Epithelial cell of prostate (primary cell): ENCODE measurements at places on chromosomes 12 and 14.

DNA sequence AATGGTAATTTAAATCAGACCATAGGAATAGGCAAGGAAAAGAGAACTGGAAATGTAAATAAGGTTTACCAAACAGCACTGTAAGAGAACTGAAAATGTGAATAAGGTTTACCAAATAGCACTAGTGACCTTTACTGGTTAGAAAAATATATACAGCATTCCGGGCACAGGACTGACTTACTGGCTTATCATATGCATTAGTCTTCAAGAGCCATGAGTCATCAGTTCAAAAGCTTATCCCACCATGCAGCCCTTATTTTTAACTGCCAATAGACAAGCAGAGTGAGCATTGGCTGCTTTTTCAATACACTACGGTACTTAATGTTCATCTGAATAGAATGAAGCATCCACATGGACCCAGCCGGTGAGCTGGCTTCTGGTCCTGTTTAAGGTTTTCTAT is 13.0 kb upstream of the NELL2 start:
- DNase-seq, result no peak

DNA sequence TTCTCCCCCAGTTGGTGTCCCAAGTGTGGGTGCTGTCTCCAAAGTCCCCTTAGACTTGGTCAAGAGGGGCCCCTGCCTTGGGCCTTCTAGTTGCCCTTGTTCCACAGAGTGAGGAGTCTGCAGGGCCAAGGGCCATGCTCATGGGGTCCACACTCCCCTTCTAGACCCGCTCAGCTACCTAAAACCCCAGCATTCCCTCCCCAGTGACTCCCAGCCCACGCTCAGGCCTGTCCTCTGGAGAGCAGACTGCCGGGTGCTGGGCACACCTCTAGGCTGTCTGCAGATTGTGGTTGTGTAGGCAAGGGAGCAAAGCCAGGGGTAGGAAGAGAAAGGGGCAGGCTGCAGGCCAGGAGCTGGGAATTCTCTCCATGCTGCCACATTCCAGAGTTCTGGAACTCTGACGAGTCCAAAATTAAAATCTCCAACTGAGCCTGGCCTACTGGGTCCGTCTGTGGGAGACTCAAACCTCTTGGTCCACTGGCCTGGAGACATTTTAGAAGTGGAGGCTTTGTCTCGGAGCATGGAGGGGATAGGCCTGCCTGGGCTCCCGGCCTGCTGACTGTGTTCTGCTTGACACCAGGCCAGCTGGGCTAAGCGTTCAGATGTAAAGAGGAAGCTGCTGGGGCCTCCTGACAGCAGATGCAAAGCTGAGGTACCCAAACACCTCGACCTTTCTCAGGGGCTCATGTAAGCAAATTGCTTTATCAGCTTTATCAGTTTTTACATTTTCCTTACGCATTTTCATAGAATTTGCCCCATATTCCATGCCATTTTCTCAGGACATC is 13.7 kb upstream of the KRT5 start:
- no peak for DNase-seq

DNA sequence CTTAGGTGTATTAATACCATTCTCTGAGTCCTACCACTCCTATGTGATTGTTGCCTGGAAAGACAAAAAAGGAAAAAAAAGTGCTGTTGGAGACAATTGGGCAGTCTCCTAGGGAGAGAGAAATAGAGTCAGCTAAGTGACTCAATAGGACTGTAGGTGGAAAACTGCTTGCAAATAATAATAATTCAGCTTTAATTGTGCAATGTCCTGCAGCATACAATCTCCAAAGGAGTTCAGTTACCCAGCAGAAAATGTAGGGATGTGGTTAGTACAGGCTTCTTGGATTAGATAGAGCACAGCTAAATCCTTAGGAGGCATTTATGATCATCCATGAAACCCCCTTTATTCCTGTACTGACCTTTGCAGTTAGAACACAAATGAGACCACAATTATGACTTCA is 3.0 kb upstream of the SRSF9 start:
- DNase-seq, result no peak

GRCh38 chr14:68662392-68662791 is 130.5 kb downstream of the ZFP36L1 start:
- no peak for DNase-seq

DNA sequence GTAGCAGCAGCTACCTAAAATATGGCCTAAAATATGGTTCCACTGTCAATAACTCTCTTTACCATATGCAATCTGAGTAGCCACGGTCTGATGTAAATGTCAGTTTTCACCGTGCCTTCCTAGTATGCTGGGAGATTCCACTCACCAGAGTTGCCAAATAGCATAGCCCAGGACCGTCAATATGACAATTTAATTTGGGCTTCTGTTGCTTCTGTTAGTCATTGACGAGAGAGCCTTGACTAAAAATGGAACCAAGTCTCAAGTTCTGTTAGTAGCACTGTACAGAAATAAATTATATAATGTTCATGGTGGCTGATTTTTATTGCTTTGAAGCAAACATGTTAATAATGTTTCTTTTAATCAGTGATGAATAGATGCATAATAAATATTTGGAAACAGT is 348.4 kb downstream of the BCAT1 start:
- DNase-seq, result no peak

DNA sequence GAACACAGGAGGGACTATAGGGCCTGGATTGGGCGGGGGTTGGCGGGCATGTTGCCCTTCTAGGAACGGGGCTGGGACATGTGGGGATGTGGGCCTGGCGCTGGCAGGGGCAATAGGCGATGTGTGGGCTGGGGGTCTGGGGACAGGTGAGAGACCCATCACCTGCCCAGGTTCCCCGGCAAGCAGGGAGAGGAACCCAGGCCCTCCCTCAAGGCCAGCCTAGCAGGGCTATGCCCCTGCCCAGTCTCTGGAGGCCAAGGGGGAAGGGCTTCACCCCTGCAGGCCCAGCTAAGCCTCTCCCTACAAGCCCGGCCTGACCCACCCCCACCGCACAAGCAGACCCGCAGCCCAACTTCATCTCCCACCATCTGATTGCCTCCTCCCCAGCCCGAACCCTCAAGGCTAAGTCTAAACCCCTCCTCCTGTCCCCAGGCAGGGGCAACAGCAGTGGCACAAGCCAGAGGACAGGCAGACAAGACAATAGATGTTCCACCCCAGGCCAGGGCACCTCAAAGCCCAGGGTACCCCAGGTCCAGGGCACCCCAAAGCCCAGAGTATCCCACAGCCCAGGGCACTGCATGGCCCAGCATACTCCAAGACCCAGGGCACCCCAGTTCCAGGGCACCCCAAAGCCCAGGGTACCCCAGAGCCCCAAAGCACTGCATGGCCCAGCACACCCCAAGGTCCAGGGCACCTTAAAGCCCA is 6.5 kb downstream of the JAG2 start:
- no peak for DNase-seq

DNA sequence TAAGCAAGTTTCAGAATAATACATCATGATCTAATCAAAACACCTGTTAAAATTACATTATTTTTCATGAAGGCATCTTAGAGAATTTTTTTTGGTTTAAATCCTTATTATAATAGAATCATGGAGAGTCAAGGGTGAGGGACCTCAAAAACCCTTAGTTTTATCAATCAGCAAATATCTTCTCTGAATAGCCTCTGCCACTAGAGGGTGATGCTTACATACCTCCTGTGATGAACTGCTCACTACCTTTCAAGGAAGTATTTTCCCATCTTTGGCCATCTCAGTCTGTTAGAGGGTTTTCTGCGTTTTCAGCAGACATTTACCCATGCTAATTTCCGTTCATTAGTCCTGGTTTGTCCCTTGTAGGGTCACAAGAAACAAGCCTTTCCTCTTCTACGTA is 200.2 kb downstream of the TRHDE start:
- no peak for DNase-seq

DNA sequence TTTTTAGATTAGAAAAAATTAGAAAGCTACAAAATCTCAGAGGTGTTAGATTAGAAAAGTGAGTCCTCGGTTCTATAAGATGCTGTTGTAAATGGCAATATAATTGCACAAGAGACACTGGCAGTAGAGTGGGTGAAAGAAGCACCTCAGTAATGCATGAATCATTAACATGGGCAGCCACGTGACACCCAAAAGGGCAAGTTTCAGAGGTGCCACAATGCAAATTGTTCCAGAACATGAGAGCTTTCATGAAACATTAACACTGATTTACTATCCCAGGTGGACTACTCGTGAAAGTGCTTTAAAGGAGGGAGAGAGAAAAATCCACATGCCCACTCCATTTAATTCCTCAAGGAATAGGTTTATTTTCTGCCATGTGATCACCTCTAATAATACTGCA is 108.4 kb downstream of the PTPRR start:
- DNase-seq, result no peak

DNA sequence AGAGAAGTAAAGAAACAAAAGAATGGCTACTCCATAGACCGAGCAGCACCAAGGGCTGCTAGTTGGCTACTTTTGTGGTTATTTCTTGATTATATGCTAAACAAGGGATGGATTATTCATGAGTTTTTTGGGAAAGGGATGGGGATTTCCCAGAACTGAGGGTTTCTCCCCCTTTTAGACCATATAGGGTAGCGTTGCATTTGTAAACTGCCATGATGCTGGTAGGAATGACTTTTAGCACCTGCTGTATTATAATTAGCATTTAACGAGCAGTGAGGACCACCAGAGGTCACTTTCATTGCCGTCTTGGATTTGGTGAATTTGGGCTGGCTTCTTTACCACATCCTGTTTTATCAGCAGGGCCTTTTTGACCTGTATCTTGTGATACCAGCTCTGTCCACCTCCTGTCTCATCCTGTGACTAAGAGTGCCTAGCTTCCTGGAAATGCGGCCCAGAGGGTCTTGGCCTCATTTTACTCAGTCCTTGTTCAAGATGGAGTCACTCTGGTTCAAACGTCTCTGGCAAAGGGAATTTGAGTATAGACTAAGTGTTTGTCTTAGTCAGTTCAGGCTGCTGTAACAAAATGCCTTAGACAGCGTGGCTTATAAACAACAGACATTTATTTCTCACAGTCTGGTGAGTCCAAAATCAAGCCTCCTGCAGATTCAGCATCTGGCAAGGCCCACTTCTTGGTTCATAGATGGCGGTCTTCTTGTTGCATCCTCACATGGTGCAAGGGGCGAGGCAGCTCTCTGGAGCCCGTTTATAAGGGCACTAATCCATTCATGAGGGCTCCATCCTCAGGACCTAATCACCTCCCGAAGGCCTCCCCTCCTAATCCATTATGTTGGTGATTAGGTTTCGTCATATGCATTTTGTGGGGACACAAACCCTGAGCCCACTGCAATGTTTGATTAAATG is 348.3 kb upstream of the SFSWAP start:
- no peak for DNase-seq
